ENCODE measurements at places on chromosomes 12 and 14.

GRCh38 chr12:66984962-66985361 lies 284.2 kb upstream of the CAND1 start:
- DNase-seq: peak; percentile 3

GRCh38 chr12:118025168-118025567 lies 8.7 kb downstream of the RFC5 start:
- DNase-seq: no peak

DNA sequence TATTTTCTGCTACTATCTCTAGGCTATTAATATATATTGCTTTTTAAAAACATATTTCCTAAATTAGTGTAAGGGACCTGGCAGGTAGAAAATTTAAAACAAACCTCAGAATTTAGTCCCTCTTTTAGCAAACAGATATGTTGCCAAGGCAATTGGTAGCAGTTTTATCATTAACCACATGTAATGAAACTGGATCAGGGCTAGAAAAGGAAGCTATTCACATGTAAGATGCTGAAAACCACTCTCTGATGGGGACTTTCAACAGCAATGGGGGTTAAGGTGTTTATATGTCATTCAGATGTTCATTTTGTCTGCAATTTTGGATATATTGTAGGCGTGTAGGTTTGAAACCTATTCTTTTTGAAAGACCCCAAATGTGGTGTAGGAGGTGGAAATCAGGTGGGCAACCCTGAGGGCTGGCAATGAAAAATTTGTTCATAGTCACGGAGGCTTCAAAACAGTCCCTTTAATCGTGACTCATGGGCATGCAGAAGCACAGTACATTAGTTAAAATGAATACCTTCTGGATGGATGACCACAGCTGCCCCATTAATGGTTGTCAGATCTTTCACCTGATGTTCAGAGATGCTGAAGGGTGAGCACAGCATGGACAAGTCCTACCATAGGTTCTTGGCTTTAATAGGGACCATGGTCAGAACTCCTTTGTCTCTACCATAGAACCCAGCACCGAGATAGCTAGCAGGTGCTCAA lies 5.9 kb upstream of the PKP2 start:
- no peak for DNase-seq

- peak; percentile 65 for DNase-seq
Measured at GRCh38 chr12:9391815-9392214, 183.6 kb upstream of the PZP start.

DNA sequence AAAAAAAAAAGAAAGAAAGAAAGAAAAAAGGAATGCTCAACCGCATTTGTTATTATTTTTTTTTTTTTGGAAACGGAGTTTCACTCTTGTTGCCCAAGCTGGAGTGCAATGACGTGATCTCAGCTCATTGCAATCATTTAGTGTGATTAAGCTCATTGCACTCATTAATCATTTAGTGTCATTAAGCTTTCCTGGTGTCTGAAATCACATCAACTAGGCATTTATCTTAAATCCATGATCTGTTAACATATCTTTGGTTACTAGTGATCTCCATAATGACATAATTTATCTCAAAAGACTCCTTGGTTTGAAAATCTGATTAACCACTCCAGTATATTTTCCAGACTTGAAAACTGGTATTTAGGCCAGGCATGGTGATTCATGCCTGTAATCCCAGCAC lies 26.3 kb downstream of the ETFBKMT start:
- no peak for DNase-seq

DNA sequence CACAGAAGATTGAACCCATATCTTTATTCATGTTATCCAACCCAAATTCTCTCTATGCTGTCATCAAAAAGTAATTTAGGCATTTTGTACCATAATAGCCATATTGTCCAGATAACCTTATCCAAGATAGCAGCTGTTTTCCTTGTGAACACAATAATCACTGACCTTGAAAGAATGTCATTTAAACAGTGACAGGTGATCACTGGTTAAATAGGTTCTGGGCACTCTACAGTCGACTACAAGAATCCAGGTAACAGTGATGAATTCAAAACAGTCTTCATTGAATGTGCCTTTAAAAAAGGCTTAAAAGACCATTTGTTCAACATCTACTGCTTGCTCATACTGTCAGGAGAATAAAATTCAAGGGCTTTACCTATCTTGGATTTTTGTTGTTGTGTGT lies 4.6 kb upstream of the SPX start:
- no peak for DNase-seq

- DNase-seq: no peak
Measured at GRCh38 chr14:68974759-68975347, 4.2 kb downstream of the ACTN1 start.

GRCh38 chr12:44314007-44314500 lies 478.2 kb downstream of the TMEM117 start:
- DNase-seq: no peak

DNA sequence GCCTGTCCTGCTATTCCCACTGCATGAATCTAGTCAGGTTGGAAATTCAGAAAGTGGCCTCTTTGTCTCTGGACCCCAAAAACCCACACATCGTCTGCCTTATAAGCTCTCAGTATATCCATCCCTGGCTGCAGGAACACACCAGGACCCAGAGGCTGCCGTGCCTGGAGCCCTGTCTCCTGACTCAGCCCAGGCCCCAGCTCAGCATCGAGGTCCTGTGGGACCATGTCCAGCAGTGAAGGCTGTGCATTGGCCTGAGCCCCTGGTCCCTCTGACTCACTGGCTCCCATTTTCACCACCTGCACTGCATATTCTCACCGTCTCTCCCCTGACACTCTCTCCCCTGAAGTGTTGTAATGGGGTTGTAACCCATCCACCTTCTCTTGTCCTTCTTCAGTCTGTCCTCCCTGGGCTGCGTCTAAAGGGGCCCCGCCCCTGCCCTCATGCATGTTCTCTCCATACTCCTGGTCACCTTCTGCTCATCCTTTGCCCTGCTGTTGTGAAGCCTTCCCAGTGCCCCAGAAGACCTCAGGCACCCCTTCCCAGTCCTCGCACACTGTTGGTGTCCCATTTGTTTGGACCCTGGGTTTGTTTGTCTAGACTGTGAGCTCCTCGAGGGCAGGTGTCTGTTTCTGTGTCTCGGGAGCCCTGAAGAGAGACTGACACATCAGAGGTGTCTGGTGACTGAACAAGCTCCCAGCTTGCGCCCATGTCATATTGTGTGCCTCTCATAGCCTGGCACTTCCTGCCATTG lies 43.8 kb downstream of the EVL start:
- no peak for DNase-seq

DNA sequence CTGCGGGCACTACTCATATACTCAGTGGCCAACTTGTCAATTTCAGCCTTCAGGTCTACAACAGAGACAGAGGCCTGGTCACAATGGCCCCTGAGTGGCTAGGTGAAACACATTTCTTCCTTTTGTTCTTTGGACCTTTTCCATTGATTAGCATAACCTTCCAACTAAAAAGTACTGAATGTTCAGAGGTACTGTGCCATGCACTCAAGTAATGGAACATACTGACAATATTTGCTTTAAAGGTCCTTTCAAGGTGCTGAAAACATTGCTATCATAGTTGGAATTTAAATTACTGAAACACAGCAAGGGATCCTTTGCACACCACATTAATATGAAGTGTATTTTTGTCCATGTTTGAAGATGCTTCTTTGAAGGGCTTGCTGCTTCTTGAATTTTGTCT lies 6.1 kb upstream of the ACRBP start:
- no peak for DNase-seq

- peak; percentile 78 for DNase-seq
Measured at GRCh38 chr12:122116707-122117535, 38.4 kb downstream of the MLXIP start.

DNA sequence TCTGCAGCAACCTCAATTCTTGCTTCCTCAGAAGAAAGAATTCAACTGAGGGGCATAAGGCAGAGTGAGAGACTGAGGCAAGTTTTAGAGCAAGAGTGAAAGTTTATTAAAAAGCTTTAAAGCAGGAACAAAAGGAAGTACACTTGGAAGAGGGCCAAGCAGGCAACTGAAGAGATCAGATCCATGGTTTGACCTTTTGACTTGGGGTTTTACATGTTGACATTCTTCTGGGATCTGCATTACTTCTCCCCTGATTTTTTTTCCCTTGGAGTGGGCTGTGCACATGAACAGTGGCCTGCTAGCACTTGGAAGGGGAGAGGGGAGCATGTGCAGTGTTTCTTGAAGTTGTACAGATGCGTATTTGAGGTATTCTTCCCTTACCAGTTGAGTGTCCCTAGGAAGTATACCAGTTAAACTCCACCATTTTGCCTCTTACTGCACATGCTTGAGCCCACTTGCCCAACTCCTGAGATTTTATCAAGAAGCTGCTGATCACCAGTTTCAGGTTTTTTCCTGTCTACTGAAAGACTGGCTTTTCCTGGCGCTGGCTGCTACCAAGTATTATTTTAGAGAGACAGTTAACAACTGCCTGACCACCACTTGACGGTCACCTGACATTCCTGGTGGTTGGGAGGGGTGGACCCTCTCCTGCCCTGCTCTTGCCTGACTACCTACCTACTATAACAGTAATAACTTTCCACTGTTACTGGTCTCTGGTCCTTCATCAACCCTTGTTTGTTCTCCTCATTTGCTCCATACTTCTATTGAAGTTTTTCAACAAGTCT lies 26.0 kb upstream of the TMTC2 start:
- no peak for DNase-seq

DNA sequence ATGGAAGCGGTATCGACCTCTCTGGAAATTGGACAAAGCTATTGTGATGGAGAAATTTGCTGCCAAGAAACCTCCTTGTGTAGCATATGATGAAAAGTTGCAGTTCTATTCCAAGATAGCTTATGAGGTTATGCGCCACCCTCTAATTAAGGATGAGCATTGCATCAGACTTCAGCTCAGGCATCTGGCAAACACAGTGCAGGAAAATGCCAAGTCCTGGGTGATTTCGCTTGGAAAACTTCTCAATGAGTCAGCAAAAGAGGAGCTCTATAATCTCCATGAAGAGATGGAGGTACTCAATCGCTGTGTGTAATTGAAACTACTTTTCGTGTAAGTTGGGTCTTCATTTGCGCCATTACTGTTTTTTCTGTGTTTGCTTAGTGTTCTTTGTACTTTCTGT lies 51.2 kb downstream of the DNAH10 start:
- DNase-seq: no peak
